Cardiac fibroblast (primary cell): ENCODE measurements at places on chromosomes 7 and 10.

GRCh38 chr7:28608731-28609130 lies 196.4 kb downstream of the CREB5 start:
- peak; percentile 29 for DNase-seq

DNA sequence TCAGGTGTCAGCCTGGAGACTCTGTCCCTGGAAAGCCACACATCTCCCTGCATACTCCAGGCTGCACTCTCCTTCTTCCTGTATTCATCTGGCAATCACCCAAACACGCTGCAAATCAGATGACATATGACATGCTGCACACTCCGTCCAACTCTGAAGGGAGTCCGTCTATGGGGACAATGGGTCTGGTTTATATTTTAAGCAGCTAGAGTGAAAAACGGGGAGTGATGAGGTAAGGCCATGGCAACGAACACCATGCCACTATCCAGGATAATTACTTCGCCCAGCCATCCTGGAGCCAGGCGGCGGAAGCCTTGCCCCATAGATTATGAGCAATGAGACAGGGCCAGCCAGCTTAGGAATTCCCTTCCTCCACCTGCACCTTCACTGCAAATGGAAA lies 140.1 kb downstream of the PLXNA4 start:
- peak; percentile 28 for DNase-seq

- no peak for DNase-seq
Measured at GRCh38 chr10:95263864-95264226, 27.0 kb downstream of the PDLIM1 start.

DNA sequence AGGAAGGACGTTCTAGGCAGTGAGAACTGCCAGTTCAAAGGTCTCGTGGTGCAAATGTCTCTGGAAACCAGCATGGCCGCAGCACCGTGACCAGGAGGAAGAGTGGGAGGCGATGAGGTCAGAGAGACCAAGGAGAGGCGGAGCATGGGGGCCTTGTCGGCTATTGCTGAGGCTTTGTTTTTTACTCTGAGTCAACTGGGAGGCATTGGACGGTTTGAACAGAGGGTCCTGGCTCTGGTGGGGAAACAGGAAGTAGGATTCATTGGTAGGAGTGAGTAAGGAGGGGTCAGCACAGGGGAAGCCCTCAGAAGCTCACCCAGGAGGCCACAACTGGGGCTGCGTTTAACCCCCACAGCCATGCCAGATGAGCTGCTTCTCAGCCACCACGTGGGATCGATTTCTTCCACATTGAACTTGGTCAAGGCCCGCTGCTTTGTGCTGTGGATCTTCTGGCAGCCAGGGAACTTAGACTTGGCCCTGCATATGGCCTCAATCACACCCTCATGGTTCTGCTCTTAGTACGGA lies 22.2 kb upstream of the SH2B2 start:
- no peak for DNase-seq

DNA sequence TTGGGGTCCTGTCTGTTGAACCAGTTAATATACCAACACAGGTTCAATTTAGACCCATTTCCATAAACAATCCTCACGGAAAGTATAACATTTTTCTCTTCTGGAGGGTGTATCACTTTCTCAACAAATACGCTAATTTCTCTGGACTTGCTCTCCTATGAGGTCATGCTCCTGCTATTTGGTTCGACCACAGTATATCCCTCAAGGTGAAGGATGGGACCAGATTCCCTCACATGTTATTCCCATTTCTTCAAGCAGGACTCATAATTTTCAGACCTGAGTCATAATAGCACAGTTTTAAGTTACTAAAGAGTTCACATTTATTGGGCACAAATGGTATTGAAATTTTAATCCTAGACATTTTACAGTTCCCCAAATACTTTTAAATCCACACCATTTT lies 57.2 kb downstream of the ADAM12 start:
- no peak for DNase-seq

DNA sequence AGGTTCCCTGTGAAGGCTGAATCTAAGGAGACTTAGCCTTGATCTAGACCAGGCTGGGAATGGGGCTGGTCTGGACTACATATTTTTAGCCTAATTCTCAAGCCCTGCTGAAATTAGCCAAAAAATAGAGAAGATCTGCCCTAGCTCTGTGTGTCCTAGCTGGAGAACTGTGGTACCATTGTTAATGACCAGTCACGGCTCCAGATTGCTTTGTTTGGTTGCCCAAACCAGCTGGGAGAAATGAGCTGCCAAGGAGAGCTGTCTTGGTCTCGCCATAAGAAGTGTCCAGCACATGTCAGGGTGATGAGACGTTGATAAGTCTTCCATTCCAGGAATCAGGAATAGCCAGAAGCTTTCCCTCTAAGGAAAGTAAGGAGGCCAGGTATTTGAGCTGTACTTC lies 20.7 kb downstream of the GBX1 start:
- DNase-seq: no peak

GRCh38 chr7:95730493-95731280 lies 41.7 kb upstream of the DYNC1I1 start:
- DNase-seq: no peak

DNA sequence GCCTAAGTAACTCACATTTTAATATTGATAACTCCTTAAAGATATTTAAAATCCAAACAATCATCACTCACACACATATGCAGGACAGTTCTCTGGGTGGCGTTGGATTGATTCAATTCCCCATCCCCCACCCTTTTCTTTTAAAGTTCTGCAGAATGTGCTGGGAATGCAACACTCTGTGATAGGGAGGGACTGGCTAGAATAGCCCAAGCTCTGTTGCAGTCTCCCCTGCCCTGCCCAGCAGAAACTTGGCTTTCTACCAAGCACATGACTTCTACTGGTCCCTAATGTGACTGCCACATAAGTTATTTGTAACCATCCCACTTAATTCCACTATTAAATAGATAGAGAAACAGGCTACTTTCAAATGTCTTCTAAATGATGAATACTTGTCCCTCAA lies 55.2 kb downstream of the TWIST1 start:
- no peak for DNase-seq

- peak; percentile 40 for DNase-seq
Measured at GRCh38 chr7:101173752-101174244, 6.3 kb downstream of the NAT16 start.
